ENCODE measurements at places on chromosomes 4 and X. TPM values are rescaled to one million over a fixed set of nuclear protein-coding genes. Genes with fewer than 3 reads are reported as not detected.

- no peak for DNase-seq
These were observed 45.2 kb downstream of the CXXC4 start for GRCh38 chr4:104449537-104449936.

GRCh38 chr4:94673961-94674360, 83.8 kb upstream of the BMPR1B start:
- DNase-seq: no peak

DNA sequence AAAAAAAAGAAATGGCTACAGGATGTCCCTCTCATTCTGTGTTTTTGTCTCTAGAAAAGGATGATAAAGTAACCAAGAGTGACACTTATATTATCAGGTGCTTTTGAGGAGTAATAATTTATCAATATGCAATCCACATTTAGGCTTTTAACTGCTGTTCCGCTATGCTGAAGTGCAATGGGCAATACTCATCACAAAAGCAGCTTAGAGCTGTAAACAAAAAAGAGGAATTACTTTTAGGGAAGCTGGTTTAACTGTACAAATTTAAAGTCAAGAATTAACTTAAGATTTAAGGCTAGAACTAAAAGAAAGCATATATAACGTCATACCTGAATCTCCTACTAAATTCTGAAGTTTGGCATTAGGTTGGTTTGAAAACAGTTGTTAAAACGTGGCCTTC, 93.5 kb upstream of the DDX3X start:
- no peak for DNase-seq

DNA sequence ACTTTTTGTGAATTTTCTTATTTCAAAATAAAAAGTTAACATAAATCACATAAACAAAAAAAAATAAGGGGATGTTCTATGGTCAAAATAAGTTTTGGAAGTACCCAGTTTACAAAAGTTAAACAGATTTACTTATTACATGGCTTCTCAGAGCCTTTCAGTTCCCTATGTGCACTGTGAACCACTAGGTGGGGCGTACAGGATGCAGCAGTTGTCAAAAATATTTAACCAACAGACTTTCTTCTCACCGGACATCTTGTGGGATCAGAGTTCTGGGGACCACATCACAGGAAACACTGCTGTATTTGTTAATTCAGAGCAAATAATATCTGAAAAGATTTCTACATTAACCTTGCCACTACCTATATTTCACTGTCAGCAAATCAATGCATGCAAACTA, 74.1 kb downstream of the SMARCA1 start:
- DNase-seq: no peak

DNA sequence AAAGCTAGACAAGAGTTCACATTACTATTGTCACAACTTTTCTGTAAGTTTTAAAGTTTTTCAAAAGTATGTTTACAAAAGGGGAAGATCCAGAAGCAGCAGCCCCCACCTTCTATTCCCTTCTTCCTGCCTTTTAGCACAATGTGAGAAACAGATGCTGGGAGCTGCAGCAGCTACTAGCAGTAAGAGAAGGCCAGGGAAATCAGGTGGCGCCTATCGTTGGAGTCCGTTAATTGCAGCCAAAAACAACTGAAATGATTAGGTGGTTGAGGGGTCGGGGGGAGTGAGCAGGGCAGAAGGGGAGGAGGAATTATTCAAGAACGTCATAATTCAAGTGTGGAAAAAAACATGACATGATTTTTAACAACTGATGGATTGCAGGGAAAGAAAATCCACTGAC, 27.4 kb downstream of the FRYL start:
- DNase-seq: no peak

GRCh38 chrX:105645667-105646357, 176.5 kb upstream of the NRK start:
- no peak for DNase-seq

The ARX gene
- not detected for total RNA-seq

The SSX2B gene
- total RNA-seq: not detected

The OTUD6A gene
- total RNA-seq: not detected

The ADAMTS3 gene
- total RNA-seq: 0.07 TPM

The STBD1 gene
- total RNA-seq: 3.2 TPM

The JADE3 gene
- total RNA-seq: 17.0 TPM

All from Calu3 (cell line).